GM13976 (cell line): ENCODE measurements at places on chromosomes 12 and 14.
A peak's percentile ranks its signal among the peaks of the same experiment; 100 is the strongest.

DNA sequence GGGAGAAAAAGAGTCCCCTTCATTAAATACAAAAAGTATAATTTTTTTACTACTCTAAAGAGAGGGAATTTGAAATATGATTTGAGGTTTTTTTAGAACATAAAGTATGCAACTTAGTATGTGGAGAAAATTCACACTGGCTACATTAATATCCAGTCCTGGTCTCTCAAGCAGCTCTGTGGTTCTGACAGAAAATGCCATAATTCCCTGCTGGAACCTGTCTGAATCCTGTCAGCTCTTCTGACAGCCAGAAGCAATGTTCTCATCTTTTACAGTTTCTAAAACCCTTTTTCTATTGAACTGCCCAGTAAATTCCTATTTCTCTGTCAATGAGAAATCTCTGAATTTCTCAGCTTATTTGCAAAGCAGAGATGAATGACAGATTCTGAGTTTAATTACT, 13.4 kb upstream of the NOVA1 start:
- DNase-seq = no peak

GRCh38 chr12:106358396-106359241, 1.1 kb downstream of the POLR3B start:
- DNase-seq = no peak

- no peak for DNase-seq
Measured at GRCh38 chr12:81668475-81668874, 90.7 kb downstream of the PPFIA2 start.

DNA sequence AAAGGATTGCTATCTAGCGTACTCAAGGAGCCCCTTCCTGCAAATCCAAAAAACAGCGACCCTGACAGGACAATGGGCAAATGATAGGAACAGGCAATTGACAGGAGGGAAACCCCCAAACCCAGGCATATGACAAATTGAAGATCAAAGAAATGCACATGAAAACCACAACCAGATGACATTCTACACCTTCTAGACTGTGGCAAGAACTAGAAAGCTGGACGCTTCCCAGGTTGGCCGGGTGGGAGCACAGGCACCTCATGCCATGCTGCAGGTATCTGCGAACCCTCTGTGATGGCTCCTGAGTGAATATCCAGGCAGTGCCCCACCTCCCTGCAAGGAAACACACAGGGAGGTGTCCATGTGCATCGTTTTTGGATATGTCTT, 37.1 kb downstream of the CMKLR1 start:
- DNase-seq = no peak

DNA sequence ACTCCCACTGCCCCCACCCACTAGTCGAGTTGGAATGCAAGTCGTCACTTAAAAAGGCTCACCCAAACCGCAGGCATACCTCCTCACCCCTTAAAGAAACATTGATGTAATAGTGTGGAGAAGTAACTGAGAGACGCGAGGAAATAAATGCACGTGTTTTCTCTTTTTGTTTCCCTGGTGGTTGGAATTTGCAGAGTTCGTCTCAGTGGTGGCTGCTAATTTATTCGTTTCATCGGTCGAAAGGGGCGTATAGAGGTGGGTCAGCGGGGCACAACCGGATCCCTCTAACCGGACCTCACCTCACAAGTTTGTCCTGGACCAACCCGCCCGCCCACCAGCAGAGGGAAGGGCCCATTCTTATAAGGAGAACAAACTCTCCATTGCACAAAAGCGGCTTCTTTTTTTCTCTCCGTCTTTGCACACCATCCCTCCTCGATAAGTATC, 5.0 kb upstream of the NPAS3 start:
- peak; percentile 24 for DNase-seq
